ENCODE measurements at places on chromosomes 3 and 15.

GRCh38 chr3:107756649-107757048, 233.9 kb downstream of the BBX start:
- no peak for DNase-seq

DNA sequence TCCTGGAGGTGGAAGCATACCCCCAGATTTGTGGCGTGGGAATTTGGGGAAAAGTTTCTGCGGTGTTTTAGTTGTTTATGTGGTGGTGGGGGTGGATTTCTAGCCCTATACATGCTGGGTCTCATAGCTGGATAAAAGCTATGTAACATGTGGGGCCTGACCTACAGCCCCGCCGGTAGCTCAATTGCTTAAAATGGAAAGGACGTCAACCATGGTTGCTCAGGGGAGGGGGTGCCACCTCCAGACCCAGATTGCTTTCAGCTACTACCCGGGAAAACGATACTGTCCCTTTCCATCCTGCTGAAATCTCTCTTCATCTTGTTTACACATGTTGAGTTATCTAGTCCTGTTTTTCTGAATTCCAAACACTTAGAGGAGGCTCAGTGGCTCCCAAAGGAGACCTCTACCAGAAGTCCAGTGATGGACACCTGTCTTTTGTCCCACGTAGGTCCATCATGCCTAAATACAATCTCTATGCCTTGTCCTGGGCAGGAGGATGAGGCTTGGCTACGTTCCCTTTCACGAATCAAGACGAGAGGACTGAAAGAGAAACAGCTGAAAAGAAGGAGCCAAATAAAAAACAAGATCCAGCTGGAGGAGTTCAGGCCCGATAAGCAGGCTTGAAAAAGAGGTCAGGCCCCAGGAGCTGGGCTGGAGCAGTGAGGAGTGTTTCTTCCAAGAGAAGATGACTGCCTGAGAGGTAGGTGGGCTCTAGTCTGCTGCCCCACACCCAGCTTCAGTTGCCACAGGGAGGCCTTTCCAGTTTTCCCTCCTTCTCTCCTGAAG, 72.1 kb upstream of the TPRG1 start:
- DNase-seq = no peak

DNA sequence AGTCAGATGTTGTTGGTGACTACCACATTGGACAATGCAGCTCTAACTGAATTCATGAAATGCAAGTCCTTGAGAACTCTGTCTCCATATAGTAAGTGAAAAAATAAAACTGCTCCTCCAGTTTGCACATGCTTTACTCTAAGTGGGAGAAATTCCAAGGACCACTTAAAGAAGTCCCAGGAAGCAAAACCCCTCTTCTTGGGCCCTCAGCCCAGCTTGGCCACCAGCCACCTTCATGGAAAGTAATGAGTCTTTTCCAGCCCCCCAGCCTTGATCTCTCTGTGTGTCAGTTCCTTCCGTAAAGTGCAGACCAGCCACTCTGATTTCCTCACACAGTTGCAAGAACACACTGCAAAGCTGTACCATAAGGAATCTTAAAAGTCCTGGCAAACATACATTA, 34.5 kb downstream of the DAPK2 start:
- no peak for DNase-seq

- DNase-seq = no peak
Measured at GRCh38 chr3:184457329-184457728, 77.5 kb downstream of the CHRD start.

GRCh38 chr15:58574631-58575030, 142.8 kb downstream of the LIPC start:
- DNase-seq = no peak

GRCh38 chr15:32007355-32007960, 22.9 kb upstream of the CHRNA7 start:
- DNase-seq = no peak

DNA sequence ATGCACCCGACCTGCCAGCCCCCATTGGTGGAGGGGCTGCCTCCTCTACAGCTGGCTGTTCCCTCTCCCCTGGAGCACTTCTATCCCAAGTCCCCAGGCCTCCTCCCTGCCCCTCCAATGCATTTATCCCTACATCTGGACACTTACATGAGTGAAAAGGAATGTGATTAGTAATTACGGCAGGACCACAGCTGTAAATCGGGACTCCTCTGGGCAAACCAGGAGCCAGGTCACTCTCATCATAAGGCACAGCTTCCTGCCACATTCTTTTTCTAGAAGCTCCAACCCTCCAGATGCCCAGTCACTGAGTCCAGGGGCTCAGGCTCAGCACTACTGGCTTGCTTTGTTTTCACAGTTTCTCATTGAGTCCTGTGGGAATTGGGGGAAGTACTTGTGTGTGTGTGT, 54.3 kb downstream of the IL20RB start:
- no peak for DNase-seq

- no peak for DNase-seq
Measured at GRCh38 chr3:31086698-31087097, 192.2 kb upstream of the GADL1 start.

GRCh38 chr15:51982013-51982769, 10.6 kb upstream of the LEO1 start:
- DNase-seq = peak; percentile 1

GRCh38 chr3:134839422-134839821, 44.4 kb downstream of the EPHB1 start:
- no peak for DNase-seq

DNA sequence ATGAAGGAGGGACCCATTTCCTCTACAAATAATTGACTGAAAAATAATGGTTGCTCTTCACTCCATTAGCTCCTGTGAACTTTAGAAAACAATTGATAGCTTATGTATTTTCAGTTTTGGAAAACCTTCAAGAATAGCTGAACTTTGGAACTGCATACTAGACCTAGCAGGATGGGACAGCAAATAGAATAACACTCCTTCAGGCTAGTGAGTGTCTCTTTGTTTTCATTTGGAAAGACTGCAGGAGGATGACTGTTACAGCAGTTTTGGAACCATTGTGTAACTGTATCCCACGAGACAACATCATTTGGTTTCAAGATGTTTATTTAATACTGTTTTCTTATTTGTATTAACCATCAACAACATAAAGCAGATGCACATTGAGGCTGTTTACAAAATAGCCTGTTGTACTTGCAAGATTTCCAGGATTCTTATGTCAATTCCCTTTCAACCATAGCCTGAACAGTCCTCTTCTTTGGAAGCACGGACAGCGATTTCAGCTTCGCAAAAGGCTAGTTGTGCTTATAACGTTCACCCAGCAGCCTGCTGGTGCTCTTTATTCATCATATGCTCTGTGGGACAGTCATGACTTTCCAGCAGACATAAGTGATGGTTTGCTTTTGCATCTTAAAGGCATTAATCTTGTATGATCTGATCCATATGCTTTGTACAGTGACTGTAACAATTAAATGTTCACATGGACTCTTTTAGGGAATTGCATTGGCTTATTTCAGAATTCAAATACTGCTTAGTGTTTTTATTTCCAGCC, 335.5 kb downstream of the IL5RA start:
- no peak for DNase-seq

- no peak for DNase-seq
Measured at GRCh38 chr3:150469031-150469930, 61.2 kb downstream of the TSC22D2 start.

DNA sequence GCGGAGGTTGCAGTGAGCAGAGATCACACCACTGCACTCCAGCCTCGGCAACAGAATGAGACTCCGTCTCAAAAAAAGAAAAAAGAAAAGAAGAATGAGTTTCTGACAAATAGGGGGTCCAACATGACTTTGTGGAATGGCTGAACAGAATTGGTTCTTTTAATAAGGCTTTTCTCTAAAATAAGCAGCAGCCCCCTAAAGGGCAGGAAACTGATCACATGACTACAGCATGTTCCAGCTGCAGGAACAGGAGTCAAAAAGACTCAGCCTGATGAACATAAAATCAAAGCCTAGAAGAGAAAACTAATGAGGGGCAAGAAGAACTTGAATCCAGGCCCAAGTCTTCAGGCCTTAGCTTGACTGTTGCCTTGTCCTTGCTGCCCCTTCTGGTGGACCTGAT, 89.7 kb upstream of the ARRDC4 start:
- DNase-seq = no peak

- no peak for DNase-seq
Measured at GRCh38 chr3:194277104-194277785, 73.9 kb downstream of the CPN2 start.

GRCh38 chr3:136712941-136713340, 39.2 kb downstream of the STAG1 start:
- DNase-seq = no peak

GRCh38 chr3:79361748-79362378, 405.9 kb downstream of the ROBO1 start:
- DNase-seq = no peak

DNA sequence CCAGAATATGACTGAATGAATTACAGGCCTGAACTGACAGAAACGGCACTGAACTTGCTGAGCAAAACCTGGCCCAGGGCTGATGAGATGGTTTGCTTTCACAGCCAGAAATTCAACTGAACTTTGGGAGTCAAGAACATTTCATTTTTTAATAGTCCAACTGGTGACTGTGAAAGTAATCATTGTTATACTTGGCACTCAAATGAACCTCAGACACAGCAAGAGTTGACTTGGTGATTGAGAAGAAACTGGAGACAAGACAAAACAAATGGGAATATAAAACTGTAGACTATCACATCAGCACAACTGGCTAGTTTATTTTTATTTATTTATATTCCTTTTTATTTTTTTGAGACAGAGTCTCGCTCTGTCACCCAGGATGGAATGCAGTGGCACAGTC, 858.9 kb upstream of the CFAP20DC start:
- no peak for DNase-seq

DNA sequence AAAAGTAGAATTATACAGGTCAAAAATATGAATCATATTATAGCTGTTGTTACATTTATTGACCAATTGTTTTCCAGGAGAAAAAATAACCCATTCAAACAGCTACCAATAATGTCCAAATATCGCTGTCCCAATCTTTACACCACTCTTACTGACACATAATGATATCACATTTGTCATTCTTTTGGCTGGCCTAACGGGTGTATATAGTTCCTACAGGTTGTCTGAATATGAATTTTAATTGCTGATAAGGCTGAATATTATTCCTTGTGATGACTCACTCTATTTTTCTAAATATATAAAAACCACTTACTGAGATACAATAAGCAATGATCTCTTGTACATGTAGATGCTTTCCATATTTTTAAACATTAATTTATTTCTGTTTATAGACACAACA, 76.4 kb downstream of the FSIP1 start:
- no peak for DNase-seq

GRCh38 chr15:69934607-69935006, 163.1 kb downstream of the TLE3 start:
- DNase-seq = no peak

DNA sequence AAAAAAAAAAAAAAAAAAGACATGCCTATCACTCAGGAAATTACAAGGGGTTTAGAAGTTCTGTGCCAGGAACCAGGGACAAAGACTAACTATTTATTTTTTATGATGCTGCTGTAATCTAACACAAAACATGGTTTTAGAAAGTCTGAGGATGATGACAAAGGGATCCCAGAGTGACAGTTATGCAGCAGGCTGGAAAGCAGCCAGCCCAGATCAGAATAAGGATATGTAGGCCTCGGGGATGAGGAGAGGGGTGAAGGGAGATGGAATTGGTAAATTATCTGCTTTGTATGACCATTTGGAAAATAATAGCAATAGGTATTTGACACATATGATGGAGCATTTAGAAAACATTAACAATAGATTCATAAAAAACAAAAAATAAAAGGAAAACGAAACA, 34.1 kb upstream of the NMD3 start:
- DNase-seq = no peak

DNA sequence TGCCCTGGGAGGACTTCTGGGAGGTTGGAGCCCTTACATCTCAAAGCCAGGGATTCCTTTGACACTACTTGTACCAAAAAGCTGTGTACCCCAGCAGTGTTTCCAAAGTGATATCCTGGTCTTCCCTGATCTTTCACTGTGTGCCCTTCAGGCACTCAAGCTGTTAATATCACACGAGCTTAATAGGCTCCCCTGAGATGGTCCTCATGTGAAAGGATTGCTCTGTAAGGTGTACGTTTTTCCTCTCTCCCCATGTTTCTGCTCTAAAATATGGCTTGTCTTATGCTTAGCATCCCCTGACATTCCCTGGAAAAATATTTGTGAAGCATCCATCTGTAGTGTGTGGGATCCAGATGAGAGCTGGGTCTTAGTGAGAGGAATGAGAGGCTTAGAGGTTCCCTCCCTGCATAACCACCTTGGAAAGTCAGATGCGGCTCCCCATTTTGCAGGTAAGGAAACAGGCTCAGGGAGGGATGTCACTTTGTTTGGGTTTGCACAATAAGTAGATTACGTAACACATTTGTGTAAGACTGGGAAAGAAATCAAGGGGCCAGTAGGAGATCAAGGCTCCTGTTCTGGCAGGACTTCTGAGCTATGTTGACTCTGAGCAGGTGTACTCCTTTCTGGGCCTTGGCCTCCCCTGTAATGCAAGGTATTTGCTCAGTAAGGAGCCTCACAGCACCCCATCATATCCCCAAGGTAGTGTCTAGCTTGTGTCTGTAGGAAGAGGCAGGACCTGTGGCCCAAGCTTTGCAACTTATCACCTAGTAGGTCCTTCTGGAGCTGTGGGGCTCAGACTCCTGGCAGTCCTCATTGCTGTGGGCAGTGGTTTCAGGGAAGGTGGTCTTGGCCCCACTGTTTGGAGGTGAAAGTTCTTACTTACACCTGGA, 667 bp upstream of the ACOX2 start:
- no peak for DNase-seq

- no peak for DNase-seq
Measured at GRCh38 chr3:66860771-66861170, 137.3 kb upstream of the KBTBD8 start.

DNA sequence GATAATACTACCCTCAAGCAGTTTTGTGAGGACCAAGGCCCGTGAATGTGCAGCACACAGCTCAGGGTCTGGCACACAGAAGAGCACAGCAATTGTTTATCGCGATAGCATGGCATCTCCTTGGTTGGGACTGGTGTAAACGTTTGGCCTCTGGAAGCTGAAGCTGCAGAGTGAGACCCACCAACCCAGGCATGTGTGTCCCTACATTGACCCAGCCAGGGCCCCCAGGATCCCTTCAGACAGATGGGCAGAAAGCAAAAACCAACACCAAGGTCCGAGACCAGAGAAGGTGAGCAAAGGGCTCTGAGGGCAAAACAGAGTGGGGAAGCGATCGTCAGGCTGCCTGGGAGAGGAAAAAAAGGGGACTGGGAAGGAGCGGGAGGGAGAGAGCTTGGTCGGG, 12.6 kb upstream of the PSTPIP1 start:
- DNase-seq = no peak

DNA sequence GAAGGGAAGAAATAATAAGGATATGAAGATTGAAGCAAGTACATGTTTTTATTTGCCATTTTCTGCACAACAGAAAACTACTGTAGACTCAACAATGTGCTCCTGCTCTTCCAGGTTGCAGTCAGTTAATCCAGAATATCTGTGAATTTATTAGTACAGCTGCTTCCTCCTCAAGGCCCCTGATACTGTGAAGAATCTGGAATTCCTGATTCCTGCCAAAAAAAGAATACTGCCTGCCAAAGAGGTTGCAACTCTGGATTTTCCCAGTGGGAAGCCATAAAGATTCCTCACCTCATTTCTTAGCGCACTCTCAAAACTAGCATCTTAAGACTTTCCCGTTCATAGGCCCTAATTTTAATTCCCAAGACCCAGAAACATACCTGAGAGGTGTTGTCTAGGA, 33.6 kb upstream of the LRRC3B start:
- DNase-seq = no peak

All from NCI-H1436 treated with DMSO at 0.1 percent for 48 hours (cell line).